ENCODE measurements at places on chromosomes 6 and 20.

- no peak for DNase-seq
These were observed 674.9 kb downstream of the HDGFL1 start for GRCh38 chr6:23244300-23244699.

DNA sequence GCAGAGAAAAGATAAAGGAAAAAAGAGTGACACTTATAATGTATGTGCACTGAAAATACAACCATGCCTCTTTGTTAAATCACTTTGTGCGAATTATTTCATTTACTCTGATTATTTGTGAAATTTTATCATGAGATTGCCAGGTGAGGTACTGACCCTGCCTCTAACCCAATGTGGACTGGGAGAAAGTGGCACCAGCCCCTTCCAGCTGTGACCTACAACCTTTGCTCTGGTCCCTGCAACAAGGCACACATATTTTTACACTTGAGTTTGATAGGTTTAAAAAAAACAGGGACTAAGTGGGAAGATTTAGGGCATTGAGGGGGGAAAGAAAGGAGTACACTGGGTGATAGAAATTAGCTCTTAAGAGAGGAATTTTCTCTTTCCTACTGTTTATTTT is 80.3 kb upstream of the ISM1 start:
- DNase-seq, result no peak

DNA sequence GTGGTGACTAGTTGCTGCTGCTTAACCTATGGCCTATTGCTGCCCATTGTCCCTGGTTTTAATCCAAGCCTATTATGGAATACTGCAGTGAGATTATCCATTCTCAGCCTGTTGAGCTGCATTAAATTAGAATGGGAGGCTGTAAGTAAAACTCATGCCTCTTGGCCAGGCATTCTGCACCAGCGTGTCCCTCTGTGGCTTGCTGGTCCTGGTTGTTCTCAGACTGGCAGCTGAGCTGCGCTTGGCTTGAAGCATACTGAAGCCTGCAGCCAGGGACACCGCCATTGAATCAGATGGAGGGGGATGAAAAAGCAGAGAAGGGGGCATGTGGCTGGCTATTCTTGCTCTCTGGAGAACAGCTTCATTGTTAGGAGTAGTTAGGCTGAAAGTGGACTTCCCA is 15.6 kb downstream of the LRRN4 start:
- no peak for DNase-seq

- no peak for DNase-seq
These were observed 2.0 kb downstream of the ARMH2 start for GRCh38 chr6:24796616-24797290.

DNA sequence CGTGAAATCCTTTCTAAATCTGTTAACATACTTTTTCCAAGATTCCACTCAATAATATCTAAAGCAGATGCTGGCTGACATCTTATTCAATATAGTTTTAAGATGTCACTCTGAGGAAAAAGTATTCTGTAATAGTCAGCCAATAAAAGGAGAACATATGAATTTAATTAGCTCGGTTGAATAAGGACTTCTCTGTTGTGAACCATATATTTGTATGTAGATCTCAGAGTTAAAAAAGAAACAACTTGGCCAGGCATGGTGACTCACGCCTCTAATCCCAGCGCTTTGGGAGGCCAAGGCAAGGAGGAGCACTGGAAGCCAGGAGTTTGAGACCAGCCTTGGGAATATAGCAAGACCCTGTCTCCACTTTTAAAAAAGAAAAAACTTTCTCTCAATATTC is 7.4 kb upstream of the CD24 start:
- DNase-seq, result no peak

Measured in stimulated activated CD4-positive, alpha-beta T cell treated with anti-CD3 and anti-CD28 coated beads, Interleukin-1b, Interleukin-23, amount 100 ng/mL, for 1 hour (primary cell).